ENCODE measurements at places on chromosomes 7 and 10.

- DNase-seq, result no peak
Observed at GRCh38 chr7:84700563-84701370, 486.1 kb downstream of the SEMA3D start.

GRCh38 chr10:49183596-49184542 lies 4.3 kb downstream of the TMEM273 start:
- no peak for DNase-seq

DNA sequence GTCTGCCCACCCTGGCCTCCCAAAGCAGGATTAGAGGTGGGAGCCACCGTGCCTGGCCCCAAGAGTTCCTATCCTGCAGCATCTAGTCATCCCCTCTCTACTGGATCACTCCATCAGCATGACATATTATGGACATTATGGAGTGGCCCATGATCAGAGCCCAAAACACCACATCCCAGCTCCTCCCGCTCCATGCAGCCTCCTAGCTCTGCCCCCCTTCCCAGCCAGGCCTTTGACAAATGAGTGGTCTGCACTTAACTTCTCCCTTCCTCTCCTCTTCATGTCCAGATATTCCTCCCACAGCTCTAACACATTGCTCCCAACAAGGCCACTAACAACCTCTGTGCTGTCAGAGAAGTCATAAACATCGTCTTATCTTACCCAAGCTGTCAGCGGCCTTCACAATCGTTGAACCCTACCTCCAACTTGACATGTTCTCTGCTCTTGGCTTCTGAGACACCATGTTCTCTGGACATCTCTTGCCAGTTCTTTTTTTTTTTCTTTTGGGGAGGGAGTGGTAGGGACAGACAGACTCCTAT lies 187.6 kb downstream of the NSUN6 start:
- DNase-seq, result no peak

DNA sequence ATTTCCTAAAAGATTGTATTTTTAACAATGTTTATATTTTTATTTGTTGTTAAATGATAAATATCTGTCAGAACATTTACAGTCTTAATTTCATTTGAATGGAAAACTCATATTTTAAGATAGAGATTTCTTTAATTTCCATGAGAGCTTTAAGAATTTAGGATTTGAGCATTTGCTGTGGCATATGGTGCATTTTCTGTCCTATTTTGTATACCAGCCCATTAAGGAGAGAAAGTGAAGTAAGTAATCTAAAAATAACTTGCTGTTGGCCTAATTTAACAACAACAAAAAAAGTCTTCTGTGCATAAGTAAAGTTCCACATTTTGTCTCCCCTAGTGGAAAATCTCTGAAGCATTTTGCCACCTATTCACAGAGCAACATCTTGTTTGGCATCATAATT lies 190.9 kb upstream of the PPP1R3A start:
- DNase-seq, result no peak

- no peak for DNase-seq
Observed at GRCh38 chr10:131180086-131180485, 131.4 kb downstream of the TCERG1L start.

GRCh38 chr7:17696422-17696821 lies 243.9 kb downstream of the SNX13 start:
- peak; percentile 60 for DNase-seq

- DNase-seq, result no peak
Observed at GRCh38 chr7:139735466-139735865, 42.3 kb downstream of the HIPK2 start.

DNA sequence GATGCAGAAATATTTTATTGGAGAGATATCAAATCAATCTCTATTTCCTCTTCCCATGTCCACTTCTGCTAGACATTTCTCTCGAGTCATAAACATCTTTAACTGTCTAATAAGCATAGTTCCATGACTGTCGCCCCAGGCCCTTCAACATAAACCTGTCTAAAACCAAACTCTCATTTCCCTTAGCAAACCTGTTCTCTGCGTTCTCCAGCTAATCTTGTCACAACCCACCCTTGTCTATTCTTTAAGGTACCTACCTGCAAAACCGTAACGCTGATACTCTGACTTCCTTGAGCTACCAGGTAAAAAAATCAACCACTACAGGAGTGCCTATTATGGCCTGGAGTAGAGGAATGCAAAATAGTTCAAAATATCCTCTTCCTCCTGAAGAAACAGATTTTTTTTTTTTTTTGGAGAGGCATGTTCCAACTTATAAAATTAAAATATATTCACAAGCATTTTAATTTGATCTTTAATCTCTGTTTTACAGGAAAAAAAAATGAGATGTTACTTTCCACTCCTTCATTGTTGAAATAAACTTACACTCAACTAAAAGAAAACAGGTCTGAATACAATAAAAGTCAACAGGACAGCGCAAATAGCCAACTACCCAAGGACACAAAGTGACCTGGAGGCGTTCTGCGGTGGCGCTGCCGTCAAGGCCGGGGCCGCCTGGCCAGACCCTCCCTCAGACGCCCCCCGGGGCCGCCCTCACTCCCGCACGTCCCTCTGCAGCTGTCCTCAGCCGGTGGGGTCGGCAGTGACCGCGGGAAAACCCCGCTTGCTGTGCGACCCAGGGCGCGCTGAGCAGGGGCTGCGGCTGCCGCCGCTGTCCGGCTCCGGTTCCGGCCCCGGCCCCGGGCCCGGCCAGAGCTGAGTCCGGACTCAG lies 765 bp downstream of the SLC25A40 start:
- peak; percentile 21 for DNase-seq

DNA sequence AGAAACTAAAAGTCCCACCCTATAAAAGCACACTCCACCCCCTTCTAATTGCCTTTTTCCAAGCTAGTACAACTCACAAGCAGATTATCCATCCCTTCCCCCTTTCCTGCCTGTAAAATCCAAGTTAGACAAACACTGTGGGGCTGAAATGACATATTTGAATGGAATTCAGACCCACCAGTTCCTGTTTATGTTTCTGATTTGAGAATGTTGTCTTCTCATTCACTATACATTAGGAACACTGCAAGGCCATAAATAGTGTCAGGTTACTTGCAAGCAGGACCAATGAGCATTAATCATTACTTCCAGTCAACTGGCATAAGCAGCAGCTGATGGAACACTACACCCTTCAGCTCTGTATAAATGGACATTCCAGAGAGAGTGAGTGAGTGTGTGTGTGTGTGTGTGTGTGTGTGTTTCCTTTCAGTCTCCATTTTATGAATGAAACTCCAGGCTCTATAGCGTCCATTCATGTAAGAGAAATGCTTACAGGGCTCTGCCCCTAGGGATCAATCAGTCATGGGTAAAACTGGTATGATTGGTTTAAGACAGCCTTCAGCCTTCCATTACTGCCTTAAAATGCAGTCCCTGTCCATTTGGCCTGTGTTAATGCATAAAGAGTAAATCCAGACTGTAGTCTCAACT lies 69.3 kb downstream of the ETV1 start:
- DNase-seq, result peak; percentile 98

DNA sequence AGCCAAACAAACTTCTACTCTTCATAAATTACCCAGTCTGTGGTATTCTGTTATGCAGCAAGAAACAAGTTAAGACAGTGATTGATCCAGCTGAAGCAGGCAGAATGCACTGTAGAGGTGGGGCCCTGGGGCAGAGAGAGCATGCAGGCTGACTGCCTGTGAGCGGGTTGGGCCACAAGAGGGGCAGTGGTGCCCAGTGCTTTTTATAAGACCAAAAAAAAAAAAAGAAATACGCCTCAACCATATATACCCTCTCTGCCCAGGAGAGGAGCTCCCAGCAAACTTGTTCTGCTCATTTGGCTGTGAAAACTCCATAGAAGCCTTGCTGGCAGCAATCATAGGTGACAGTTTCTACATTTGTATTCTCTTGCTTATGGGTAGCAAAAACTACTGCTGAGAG lies 104.7 kb downstream of the SORBS1 start:
- DNase-seq, result peak; percentile 30

DNA sequence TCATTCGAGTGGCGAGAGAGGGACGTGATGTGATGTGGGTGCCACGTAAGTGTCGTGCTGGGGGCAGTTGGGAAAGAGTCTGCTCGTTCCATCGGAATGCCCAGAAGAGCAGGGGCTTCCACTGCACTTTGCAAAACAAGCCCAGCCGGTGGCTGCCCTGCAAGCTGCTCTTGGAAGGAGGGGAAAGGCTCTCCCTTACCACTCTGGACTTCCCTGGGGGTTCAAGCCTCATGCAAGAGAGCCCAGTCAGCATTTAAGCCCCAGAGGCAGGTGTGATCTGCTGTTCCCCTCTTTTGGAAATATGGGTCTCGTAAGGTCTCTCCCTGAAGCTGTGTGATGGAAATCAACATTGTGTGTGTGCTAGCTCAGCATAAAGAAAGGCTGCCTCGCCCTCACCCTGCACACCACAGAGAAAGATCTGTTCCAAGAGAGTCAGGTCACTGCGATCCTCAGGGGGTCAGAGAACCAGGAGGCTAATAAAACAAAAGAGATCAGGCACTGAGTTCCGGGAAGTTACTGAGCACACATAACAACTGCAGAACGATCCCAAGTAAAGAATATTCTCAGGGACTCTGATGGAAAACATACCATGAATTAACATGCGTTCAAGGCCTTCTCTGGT lies 212.5 kb downstream of the ADAM12 start:
- no peak for DNase-seq

- peak; percentile 26 for DNase-seq
Observed at GRCh38 chr7:157253850-157254249, 83.0 kb upstream of the DNAJB6 start.

DNA sequence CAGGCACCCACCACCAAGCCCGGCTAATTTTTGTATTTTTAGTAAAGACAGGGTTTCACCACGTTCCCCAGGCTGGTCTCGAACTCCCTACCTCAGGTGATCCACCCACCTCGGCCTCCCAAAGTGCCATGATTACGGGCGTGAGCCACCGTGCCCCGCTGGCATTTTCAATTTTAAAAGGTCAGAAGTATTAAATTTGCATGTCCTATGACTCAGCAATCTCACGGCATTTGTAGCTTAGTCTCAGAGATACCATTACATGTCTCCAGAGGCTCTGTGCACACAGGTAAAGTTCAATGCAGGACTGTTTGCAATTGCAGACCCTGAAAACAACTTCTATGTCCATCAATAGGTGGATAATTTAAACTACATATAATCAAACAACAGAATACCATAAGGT lies 99.2 kb downstream of the DLG5 start:
- DNase-seq, result no peak

- DNase-seq, result no peak
Observed at GRCh38 chr10:132463333-132464255, 66.6 kb downstream of the PWWP2B start.

DNA sequence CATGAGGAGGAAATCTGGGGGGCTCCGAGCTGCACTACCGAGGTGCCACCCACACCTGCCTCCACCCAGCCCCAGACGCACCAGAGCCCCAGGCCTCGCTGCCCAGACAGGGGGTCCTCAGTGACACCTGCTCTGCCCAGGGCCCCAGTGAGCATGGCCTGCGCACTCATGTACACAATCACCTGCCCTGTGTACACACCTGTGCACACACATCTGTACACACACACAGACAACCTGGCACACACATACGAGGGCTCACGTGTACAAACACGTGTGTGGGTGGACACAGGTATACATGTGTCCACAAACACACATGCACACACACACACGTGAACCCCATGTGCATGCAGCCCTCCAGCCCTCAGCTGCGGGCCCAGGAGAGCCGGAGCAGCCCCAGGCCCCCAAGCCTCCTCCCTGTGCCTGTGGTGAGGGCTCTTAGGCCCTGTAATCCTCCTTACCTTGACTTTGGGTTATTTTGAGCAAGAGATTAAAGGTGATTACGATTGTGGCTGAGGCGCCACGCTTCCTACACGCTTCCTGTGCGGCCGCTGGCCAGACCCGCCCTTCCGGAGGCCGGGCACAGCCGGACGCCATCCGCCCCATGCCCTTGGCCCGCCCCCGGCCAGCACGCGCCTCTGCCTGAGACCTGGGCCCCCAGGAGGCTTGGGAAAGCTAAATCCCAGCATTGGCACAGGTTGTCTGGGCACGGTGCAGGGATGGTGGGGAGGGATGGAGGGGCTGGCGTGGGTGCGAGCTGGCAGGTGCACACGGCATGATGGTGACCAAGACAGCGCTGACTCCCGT lies 71.9 kb downstream of the ELFN1 start:
- DNase-seq, result no peak

- no peak for DNase-seq
Observed at GRCh38 chr10:89979726-89980125, 278.3 kb downstream of the KIF20B start.

DNA sequence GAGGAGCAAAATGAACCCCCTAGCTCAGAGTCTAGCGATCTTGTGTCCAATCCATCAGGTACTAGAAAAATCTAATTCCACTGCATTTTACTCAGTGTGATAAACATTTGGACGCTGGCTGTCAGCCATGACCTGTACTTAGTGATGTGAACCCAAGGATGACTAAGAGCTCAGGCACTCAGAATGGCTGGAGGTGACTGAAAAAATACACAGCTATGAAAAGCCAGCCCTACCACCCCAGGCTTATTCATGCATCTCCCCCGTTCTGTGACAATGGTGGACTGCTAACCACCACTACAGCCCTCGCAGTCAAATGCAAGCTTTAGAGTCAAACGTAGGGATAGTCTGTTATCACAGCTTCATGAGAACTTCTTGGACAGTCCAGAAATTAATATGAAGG lies 14.9 kb downstream of the AFAP1L2 start:
- DNase-seq, result peak; percentile 95

GRCh38 chr7:30740417-30741181 lies 11.3 kb upstream of the INMT start:
- peak; percentile 68 for DNase-seq

DNA sequence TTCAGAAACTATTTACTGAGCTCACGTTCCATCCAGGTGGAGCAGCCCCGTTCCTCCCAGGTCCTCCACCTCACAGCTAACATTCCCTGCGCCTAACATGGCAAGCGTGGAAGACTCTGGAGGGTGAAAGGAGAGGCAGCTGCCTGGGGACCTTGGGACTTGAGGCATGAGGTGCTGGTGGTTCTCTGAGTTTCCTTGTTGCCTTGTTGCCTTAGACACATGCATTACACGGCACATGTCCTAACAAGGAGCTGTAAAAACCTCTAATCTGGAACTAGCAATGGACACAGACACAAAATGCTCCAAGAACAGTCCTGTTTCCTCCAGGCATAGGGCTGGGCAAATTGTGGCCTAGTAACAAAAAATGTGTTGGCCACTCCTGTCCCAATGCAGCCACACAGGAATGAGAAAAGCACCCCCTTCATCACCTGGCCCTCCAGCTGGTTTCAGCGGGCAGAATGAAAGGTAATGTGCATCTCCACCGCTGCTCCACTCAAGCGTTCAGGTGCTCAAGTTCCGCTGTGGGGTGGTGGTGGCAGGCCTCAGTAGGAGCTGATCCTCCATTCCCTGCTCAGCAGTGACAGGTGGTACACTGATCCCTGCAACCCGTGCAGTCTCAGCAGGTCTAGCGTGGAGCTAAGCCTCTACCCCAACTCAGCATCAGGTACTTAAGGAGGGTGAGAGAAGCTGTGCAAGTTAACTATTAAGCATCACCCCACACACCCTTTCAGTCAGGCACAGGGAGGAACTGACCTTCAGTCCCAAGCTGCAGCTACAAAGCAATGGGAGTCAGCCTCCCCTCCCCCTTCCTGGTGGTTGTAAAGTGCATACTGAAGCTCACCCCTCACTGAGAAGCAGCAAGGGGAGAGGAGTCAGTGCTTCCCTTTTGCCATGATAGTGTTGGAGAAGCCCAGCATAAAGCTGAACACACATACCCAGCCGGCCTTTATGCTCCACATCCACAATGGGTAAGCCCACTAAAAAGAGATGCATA lies 382.8 kb downstream of the SDK1 start:
- no peak for DNase-seq

- DNase-seq, result peak; percentile 81
Observed at GRCh38 chr10:24209946-24210491, 1.1 kb downstream of the KIAA1217 start.

All from kidney tubule cell (primary cell).